ENCODE measurements at places on chromosomes 3 and 15.

DNA sequence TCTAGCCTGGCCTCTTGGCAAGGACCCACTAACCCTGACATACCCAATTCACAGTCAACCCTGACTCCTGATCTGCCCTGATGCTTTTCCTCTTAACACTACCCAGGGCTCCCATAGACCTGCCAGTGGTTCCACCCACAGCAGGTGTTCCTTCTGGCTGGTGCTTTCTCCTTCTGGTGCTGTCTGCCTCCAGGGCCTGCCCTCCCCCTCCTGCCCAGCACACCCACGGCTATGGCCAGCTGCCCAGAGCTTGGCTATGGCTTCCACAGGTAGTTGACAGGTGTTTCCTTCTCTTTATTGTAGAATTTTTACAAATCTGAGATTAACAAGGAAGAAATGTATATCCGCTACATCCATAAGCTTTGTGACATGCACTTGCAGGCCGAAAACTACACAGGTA, 46.5 kb upstream of the MANF start:
- DNase-seq, result no peak

GRCh38 chr15:50229336-50229735, 36.2 kb downstream of the HDC start:
- no peak for DNase-seq

GRCh38 chr15:61731099-61731498, 329.1 kb downstream of the VPS13C start:
- no peak for DNase-seq

GRCh38 chr3:28907616-28908015, 373.3 kb upstream of the RBMS3 start:
- DNase-seq, result no peak

- no peak for DNase-seq
These were observed 744 bp downstream of the ZNF619 start for GRCh38 chr3:40477666-40478065.

- DNase-seq, result no peak
These were observed 7.5 kb upstream of the DNAAF4 start for GRCh38 chr15:55515491-55515890.

DNA sequence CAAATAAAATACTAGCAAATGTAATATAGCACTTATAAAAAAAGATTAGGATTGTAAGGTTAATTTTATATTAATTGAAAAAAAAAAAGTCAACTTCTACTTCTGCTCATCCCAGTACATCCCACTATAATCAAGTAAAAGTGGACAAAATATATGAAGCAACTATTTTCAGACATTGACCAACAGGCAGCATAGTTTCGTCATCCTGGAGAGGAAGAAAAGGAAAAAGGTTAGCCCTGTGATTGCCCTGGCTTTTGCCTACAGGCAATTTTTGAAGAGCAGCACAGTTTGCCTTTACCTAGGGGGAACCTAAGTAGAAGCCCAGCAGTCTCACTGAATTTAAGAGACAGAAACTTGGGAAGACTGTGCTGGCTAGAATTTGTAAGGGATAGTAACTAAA, 52.2 kb upstream of the ACTC1 start:
- no peak for DNase-seq

DNA sequence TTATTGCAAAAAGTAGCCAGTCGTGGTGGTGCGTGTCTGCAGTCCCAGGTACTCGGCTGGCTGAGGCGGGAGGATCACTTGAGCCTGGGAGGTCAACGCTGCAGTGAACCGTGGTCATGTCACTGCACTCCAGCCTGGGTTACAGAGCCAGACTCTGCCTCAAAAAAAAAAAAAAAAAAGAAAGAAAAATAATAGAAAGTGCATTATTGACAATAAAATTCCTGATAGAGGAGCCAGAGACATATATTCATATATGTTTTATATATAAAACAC, 43.6 kb upstream of the PYDC2 start:
- no peak for DNase-seq

DNA sequence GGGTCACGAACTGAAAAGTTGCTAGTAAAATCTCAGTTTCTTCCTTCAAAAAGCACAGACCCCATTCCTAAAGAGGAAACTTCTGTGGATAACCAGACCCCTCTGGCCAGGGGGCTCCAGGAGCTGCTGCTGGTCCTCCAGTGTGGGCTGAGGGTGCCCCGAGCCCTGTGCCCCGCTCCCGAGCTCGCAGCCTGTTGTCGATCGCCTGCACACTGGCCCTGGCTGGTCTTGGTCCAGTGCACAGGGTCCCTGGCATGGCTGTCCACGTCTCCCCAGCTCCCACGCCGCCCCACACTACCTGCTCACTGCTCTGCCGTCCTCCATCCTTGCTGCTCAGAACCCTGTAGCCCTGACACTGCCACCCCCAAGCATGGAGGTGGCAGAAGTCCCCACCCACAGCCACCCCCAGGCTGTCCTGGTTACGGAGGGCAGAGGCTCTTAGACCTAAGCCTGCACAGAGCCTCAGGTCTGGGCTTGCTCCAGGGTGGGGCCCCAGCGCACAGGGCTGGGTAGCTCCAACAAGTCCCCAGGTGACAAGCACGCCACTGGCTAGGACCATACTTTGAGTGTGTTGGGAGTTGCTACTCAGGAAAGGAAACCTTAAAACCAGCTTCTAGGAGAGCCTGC, 87.0 kb downstream of the PLXNA1 start:
- no peak for DNase-seq

DNA sequence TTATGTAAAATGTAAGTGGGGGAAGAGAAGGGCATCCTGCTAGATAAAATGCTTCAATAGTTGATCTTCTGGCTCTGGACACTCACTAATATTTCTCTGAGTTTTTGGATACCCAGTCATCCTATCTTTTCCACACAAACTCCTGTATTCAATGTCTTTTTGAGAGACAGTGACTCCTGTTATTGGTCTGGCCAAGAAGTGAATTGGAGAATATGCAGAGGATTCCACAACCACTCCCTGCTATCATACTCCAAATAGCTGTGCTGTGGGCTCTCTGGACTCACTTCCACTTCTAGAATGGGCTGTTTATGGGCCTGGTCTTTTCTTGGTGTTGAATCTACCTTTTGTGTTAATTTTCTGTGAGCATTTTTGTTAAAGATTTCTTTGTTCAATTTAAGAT, 376.8 kb downstream of the NLGN1 start:
- DNase-seq, result no peak

DNA sequence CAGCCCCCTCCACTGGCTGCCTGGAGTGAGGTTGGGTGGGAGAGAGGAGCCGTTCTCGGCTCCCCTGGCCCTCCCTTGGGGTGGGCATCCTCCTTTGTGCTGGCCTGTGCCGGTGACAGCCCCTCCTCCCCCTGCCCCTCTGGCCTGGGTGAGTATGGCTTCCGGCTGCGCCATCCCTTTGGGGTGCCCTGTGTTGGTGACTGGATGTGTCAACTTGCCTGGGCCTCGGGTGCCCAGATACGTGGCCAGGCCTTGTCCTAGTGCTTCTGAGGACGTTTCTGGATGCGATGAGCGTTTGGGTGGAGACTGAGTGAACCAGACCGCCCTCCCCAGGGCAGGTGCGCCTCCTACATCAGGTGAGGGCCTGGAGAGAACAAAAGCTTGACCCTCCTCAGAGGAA, 59.7 kb downstream of the PLXNA1 start:
- no peak for DNase-seq

GRCh38 chr3:126827121-126827520, 123.1 kb downstream of the CHCHD6 start:
- no peak for DNase-seq

- no peak for DNase-seq
These were observed 227.3 kb downstream of the CACNA2D3 start for GRCh38 chr3:54349691-54350090.

GRCh38 chr3:126083511-126083912, 412 bp downstream of the SLC41A3 start:
- no peak for DNase-seq

- DNase-seq, result no peak
These were observed 20.0 kb upstream of the TMOD3 start for GRCh38 chr15:51809457-51809856.

- no peak for DNase-seq
These were observed 19.7 kb upstream of the CYP11A1 start for GRCh38 chr15:74387141-74387541.

DNA sequence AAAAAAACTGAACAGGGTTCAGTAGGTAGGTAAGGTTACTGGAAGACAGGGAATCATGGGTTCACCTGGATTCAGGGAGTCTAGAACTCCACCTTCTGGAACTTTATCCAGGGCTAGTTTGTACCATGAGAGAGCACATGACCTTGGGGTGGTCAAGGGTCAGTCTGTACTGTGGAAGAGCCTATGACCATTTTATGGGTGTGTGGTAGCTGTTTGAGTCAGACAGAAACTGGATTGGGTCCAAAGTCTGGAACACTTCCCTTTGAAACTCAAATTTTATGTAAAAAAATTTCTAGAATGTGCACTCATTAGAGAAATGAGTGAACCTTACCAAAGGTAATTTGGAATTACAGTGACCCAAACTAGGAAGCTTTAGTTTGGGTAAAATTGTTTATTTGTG, 486.0 kb upstream of the AGTR1 start:
- no peak for DNase-seq

DNA sequence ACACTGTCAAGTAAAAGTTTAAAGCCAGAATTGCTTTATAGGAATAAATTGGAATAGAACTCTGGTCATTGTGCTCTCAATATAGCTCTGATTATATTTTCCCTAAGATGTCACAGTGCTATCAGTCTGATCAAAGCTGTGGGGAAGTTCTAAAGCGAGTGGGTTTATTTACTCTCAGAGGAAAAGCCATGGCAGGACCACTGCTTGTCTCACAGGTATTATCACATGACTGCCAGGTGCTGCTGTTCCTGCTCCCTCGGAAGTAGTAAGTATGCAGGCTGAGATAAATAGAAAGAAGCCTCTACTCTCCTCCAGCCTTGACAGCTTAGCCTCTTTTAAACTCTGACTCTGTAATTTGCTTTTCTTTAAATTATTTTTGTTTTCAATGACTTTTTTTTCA, 49.1 kb upstream of the UTS2B start:
- DNase-seq, result no peak

DNA sequence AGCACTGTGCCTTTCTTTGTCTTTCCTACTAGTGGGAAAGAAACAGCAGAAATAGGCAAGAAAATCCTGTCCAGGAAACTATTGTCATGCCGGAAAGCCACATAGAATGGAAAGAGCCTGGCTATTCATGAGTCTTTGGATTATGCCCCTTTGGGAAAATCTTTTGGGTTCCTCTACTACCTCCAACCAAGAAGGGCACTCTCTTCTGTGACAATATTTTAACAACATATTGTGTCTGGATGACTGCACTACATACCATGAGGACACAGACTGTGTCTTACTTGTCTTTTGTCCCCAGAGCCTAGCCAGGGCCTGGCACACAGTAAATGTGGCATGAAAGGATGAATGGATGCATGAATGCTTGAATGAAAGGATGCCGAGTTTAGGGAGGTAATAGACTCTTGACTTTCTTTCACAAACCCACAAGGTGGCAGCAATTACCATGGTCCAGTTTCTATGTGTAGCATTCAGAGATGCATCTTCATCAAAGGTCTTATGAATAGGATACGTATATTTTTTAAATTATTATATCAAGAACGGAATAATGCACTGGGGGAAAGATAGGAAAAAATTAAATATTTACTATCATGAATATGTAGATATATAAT, 30.3 kb downstream of the ARL14 start:
- DNase-seq, result no peak

- DNase-seq, result no peak
These were observed 58.8 kb downstream of the TNIK start for GRCh38 chr3:171401432-171401831.

DNA sequence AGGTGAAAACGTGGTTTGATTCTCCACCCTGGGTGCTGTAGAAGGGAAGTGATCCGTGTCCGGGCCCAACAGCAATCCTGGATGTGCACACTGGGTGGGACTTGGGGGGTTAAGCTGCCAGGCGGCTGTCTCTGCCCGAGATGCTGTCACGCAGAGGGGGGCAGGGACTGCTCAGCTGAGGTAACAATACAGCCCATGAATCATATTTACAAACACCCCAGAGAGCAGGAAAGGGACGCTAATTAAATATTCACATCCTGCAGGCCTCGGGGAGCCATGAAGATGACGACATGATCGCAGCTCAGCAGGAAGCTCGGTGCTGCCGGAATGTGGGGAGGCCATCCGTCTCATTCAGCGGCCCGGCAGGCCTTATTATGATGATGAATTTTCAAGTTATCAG, 17.9 kb upstream of the CRABP1 start:
- DNase-seq, result no peak

GRCh38 chr3:9846931-9847488, 3.2 kb upstream of the RPUSD3 start:
- DNase-seq, result no peak

DNA sequence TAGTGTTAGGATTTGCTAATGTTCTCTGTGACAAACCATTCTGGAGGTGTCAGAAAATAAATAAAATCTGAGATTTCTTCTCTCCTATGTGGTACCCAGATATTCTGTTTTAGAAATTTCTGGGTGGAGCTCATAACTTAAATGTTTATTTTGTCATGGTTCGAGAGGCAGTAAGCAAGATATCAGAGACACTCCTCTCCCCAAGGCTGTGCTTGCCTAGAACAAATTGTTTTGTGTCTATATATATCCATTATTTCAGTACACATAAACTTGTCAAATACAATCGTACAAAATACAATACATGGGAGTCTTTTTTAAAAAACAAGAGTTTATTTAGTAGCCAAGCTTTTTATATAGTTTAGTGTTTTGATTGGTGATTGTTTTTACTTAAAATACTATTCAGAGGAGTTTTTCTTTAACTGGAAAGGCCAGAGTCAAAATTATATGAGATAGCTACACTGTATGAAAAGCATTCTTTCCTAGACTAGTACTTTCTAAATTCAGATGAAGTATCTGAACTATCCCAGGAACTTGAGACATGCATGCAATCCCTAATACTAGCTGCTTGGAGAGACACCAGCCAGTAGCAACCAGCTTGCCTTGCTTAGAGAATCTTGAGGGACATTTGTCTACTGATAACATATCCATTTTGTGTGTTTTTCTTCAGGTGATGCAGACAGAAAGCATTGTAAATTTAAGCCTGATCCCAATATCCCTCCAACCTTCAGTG, 4.7 kb downstream of the EXOG start:
- DNase-seq, result no peak

DNA sequence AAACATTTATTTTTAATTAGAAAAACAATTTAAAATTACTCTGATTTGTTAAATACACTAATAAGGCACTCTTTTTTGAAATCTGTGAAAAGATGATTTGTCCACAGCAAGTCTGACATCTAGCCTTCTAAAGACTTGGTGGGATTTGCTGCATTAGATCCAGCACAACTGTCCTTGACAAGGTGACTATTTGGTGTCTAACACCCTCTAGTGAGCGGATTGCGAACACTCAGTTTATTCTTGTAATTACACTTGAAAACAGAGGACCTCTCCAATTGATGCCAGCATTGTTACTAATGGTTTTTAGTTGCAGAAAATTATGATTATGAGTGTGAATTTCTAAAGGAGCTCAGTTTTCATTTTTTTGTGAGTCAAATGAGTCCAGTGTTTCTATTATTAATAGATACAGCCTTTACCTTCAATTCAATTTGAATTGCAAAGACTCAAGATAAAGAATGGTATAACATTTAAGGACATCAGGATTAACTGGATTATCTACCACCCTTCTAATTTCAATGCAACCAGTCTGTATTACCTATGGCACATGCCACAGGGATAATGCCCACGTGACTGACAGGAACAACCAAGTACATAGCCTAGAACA, 29.7 kb upstream of the STRIT1 start:
- DNase-seq, result no peak

Measured in esophagus squamous epithelium (tissue), 5 donors.